ENCODE measurements at places on chromosomes 12 and 14.

- no peak for DNase-seq
These were observed at the start of gene SART3 for GRCh38 chr12:108560752-108561719. SART3 (minus strand) TSS chr12:108561173; CDS start chr12:108561154, 19 bp downstream.

DNA sequence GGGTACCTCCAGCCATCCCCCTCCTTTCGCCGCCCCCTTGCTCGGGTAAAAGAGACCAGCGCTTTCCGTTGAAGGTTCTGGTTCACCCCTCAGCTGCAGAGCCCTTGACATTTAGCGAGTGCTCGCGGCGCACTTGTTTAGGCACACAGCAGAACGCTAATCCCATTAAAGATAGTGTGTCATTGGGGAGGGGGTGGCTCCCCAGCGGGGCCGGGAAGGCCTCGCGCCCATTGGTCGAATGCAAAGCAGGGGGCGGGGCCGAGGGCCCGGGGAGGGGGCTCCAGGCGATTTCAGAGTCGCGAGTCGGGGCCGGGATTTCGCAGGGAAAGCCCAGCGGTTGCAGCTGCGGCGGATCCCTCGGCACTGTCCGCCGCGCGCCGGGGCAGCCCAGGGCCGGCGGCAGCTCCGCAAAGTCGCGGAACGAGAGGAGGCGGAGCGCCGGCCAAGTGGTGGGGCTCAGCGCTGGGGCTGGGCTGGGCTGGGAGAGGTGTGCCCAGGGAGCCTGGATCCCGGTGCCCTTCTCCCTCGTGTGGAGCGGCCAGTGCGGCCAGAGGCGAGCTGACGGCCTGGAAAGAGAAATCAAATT is 122.9 kb downstream of the TSPAN9 start:
- no peak for DNase-seq

DNA sequence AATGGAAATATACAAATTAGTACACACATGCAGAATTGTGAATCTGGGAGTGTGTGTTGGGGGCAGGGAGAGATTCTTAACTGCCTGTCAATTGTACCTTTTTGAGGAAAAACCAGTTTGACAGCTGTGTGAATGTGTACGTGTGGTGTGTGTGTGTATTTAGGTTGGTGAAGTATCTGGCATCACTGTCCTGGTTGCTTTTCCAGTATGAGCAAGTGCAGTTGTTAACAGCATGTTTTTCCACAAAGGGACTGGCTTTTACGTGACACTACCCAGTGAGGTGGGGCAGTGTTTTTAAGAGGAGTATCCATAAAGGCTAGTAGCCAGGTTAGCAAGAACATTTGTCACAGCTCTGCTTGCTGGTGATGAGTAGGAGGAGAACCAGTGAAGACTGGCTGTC is 56.1 kb downstream of the DAAM1 start:
- no peak for DNase-seq

GRCh38 chr12:7134396-7135166 is 4.4 kb downstream of the CLSTN3 start:
- DNase-seq = no peak

DNA sequence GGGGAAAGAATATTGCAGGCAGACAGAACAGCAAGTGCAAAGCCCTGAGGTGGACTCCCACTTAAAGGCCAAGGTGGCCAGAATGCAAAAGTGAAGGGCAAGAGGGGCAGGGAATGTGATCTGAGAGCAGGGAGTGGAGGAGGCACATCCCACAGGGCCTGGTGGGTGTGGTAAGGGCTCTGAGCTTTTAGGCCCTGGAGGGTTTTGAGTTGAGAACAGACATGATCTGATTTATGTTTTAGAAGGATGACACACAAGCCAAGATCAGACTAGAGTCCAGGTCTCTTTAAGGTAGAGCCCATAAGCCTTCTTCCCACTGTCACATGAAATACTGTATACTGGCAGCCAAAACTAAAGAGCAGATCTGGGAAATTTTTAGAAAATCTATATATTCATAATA is 162.5 kb downstream of the SLC38A4 start:
- DNase-seq = no peak

DNA sequence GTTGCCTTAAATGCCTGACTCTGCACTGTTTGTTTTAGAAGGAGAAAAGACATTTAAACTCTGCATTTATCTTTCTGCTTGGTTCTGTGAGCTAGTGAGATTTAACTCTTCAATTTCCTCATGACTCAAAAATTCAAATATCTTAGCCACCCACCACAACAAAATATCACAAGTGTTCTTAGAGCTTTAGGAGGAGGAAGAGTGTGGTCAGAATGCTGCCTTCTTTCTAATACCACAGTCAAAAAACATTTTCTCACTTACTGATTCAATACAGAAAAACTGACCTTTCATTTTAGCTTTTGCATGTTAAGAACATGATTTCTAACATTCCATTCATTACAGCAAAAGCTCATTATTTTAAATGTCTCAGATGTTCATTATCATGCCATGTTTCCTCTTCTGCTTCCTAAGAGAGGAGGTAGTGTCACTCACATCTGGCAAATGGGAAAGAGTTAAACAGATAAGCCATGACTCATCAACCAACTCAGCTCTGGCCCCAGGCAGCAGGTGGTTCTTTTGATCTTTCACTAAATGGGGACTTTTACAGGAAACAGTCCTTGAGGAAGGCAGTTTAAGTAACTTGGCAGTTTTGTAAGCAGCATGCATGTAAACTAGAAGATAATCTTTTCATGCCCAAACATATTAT is 56.4 kb upstream of the RNU6-8 start:
- DNase-seq = no peak

- DNase-seq = no peak
These were observed 168.2 kb upstream of the TMEM132C start for GRCh38 chr12:128098730-128099129.

GRCh38 chr12:18868717-18869116 is 130.8 kb downstream of the CAPZA3 start:
- DNase-seq = no peak

DNA sequence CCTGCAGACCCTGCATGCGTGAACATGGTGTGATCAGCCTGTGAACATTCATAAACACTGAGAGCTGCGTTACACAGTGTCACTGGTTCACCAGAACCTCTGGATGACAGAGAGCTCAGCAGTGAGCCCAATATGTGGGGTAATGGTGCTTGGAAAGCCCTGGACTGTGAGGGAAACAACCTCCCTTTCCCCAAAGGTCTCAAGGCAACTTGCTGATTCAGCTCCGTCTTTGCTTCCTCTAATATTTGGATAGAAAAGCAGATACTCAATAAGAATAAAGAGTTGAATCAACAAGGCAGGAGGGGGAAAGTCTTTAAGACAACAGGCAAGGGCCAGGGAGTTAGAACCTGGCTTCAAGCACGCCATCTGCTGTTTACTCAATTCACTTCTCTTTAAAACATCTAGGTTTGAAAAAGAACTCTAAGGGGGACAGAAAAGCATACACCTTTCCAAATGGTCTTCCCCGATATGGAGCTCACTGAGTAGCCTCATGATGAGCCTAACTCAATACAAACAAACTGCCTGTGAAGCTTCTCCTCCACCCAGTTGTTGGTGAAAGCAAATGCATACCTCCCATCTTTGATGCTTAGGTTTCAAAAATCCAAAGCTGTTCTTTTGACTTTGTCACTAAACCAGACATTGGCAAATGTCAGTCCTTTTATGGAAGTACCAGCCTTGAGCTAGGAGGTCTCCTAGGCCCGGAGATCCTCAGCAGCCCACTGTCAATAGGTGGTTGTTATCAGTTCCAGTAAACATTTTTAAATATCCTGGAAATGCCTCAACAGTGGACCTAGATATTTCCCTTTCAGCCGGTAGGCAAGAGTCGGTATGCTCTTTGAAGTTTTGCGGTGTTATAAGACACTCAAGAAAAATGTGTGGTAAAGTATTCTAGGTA is 76.1 kb downstream of the SAMD4A start:
- DNase-seq = no peak

DNA sequence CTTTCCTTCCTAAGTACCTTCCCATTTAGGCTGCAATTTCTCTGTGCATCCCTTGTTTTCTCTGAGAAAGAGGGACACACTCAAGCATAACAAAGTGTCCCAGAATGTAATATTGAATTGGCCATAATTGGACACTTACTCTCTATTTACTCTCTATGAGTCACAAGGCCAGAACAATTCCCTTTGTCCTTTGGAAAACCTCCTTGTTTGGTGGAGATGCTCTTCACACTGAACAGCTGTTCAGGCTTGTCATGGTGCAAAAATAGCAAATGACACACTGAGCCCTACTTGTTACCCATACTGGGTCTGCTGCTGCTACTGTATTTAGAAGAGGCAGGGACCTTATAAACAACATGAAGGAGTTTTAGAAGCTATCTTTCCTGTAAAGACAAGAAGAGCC is 1590.5 kb upstream of the TMEM132C start:
- no peak for DNase-seq

DNA sequence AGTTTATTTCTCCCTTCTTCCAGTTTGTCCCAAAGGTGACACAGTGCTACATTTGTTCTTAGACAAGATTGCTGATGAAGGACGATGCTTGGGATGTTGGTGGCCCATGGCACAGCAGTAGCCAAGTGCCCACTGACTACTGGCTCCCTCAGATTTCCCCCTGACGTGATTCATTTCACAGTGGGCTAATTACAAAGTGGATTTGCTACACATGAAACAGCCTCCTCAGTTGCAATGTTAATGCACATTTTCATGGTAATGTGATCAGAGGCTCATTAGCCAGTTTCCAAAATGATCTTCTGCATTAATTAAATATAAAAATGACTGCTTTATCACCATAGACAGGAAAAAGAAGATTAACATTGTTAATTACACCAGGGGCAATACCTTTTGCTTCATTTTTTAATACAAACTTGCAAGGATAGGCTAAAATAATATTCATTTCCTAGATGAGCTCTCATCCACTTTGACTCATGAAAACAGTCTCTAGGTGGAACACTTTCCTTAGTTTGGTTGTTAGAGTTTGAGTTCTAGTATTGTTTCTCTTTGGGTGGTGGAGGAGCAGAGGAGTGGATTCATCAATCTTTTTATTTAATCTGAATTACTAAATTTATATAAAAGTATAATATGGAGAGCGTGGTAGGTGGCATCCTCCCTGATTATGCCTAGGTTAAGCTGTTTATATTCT is 250.9 kb downstream of the PDZRN4 start:
- no peak for DNase-seq

- no peak for DNase-seq
These were observed 27.4 kb upstream of the TSPAN9 start for GRCh38 chr12:3049611-3050249.

- DNase-seq = no peak
These were observed 86.7 kb downstream of the CHGA start for GRCh38 chr14:93009471-93010129.

DNA sequence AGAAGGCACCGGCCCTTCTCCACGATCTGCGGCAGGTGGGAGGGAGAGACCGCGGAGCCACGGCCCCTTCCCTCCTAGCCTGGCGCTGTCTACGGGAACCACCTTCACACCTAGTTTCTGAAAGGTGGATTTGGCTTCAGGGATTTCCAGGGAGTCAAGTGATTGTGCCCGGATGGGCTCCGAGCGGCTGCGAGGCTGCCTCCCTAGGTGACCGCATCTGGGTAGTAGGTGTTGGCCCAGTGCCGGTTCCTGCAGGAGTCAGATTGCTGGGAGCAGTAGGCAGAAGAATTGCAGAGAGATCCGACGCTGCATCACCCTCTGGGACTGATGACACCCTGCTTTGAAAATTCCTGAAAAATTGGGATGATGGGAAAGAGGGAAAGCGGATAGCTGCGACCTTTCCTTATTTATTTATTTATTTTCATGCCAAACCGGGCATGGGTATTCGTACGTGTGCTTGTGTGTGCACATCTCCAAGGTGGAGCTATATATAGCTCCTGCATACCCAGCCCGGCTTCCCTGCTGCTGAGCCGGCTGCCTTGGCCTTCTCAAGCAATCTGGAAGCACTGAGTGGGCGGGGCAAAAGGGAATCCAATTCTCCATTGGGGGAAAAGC is 1.1 kb downstream of the CNTN1 start:
- DNase-seq = no peak

- no peak for DNase-seq
These were observed 192.7 kb downstream of the DPF3 start for GRCh38 chr14:72701237-72701565.

DNA sequence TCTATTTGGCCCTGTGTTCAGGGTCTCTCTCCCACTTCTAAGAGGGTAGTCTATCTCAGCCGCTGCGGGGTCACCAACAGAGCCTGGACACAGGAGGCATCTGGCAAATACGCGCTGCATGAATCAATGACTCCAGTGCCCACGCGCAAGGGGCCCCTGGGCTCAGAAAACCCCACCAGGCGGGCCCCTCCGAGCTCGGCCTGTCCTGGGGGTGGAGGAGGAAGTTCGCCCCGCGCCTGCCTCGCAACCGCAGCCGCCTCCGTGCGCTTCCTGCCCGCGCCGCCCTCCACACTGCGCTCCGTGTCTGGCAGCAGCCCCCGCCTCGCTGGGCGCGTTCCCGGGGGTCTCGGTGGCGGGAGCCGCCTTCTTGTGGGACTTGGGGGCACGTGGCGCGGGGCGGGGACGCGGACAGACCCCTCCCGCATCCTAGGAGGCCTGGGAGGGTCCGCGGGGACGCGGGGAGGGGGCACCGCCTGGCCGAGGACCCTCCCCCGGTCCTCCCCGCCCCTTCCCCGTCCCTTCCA is 811 bp upstream of the FBRSL1 start:
- no peak for DNase-seq

- DNase-seq = no peak
These were observed 685 bp upstream of the MYL6B start for GRCh38 chr12:56151672-56152131.

- DNase-seq = no peak
These were observed 86.8 kb downstream of the PDE3A start for GRCh38 chr12:20455001-20455706.

DNA sequence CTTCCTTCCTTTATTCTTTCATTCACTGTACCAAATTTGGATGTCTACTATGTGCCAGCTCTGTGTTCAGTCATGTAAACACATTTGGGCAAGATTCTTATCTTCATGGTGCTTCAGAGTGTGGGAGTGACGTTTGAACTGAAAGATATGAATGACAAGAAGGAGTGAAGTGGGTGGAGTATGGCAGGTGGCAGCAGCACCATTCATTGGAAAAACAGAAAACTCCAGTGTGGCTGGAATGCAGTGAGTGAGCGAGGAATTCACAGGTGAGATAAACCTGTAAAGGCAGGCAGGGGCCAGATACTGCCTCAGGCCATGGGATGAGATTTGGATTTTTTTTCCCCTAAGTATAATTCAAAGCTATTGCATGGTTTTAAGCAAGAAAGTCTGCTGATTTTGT is 140.7 kb upstream of the CCDC198 start:
- no peak for DNase-seq

DNA sequence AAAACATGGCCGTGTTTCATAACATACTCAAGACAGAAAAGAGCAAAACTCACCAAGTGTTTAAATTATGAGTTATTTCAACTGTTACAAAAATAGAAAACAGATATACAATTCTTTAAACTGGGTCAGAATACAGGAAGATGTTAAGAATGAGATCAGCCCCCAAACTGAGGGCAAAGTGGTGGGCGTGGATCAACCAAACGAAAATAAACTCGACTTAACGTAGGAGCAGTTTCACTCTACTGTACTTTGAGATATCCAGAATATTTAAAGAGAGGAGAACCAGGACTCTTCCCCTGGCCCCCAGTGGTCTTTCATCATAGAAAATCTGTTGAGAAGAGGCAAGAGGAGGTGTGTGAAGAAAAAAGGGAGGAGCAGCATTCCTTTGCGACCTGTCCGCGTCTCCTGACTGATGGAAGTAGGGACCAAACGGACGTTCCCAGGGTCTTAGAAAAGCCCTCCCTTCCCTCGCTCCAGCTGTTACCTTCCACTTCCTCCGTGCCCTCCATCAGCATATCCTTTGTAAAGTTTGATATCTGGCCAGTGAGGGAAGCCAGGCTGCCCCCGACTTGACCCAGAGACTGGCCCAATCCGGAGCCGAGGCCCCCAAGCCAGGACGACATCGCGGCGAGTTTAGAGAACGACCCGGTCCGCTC is 668 bp downstream of the TRIP11 start:
- DNase-seq = no peak
